ENCODE measurements at places on chromosomes 5 and 9.

- peak; percentile 23 for DNase-seq
These were observed 9.8 kb downstream of the RNF183 start for GRCh38 chr9:113293285-113293878.

GRCh38 chr5:167171056-167171455 lies 1120.4 kb upstream of the WWC1 start:
- no peak for DNase-seq

DNA sequence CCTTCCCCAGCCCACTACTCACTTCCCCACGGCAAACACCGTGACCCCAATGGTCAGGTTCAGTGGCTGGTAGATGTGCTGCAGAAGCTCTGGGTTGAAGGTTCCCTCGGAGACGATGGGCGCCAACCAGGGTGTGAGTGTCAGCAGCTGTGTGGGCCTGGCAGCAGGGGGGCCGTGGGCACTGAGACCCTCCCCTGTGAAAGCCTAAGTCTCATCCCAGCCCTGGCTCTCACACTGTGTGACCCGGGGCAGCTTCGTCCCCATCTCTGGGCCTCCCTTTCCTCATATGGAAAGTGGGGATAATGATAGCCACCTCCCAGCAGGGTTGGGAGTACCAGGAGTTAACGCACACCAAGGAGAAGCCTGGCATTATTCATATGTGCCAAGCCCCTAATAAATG lies 8.6 kb downstream of the GBGT1 start:
- no peak for DNase-seq

DNA sequence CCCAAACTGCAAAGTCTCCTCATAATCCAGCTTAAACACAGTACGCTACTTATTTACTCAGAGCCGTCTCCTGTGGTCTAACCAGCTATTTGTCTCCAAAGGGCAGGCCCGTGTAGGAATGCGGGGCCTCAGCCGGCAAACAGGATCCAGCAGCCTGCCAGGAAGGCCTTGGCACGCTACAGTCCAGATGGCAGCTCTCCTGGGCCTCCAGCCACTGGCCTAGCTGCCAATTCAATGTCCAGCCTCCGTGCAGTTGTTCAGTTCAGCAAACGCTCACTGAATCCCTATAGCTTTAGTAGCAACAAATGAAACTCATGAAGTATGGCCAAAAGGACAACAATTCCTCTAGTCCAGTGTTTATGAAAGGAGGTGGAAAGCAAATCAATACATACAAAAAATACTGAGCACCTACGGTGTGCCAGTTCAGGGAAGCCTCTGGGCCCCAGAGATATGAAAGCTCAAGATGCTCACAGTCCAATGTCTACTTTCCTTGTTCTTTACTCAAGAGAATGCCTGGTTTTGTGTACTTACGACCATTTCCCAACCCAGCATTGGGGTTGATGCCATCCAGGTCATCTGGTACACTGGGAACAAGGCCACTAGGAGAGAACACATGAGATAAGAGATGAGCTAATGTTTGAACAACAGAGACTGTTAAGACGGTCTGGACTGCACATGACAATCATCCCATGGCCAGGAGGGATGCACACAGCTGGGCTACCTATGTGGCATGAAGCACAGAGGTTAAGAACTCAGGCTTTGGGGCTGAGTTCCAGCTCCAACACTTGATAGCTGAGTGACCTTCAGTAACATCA lies 8.3 kb downstream of the CDK5RAP2 start:
- peak; percentile 22 for DNase-seq

GRCh38 chr9:18490641-18491370 lies 16.9 kb downstream of the ADAMTSL1 start:
- peak; percentile 94 for DNase-seq

DNA sequence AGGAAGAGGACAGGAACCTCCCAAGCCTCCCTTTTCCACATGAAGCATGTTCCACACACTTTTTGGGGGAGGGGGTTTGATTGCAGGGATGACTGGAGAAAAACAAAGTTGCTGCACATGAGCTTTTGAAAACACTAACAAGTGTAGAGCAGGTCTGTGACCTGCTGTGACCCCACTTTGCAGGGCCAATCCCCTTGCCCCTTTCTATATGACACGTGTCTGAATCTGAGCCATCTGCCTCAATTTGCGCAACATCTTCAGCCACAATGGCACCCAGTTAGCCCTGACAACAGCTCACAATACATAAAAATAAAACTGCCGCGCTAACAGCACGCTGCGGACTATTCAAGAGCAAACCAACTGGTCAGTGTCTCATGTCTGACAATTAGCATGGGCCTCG lies 227.8 kb upstream of the TBCA start:
- no peak for DNase-seq

DNA sequence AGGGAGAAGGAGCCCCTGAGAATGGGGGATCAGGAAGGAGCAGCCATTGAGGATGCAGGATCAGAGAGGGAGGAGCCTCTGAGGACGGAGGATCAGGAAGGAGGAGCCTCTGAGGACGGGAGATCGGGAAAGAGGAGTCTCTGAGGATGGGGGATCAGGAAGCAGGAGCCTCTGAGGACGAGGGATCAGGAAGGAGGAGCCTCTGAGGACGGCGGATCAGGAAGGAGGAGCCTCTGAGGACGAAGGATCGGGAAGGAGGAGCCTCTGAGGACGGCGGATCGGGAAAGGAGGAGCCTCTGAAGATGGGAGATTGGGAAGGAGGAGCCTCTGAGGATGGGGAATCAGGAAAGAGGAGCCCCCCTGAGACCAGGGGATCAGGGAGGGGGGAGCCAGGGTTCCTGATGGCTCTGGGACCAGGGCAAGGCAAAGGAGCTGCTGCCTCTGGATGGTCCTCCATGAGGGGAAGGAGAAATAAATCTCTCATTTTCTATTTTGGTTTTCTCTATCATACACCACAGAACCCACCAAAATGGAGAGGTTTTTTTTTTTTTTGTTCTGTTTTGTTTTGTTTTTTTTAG lies 22.6 kb upstream of the SARDH start:
- DNase-seq: no peak

DNA sequence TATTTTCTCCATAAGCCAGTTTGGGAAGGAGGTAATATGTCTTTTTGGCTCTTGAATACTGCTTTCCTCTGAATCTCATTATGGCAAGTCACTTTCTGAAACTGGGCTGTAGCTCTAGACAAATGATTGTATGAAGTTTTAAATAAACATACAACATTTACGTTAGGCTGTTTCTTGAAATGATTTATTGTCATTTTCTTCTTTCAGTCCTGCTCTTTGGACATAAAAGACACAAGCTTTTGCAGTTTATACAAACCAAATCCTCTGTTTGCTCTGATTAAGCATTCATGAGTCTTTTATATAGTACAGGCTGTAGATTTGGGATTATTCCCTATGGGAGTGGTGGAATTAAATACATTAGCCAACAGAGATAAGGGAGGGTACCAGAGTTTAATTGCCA lies 139.7 kb downstream of the CEP120 start:
- DNase-seq: peak; percentile 29

GRCh38 chr9:7849362-7849761 lies 49.8 kb upstream of the DMAC1 start:
- DNase-seq: no peak

- DNase-seq: no peak
These were observed 121.7 kb downstream of the NREP start for GRCh38 chr5:111635151-111635902.

DNA sequence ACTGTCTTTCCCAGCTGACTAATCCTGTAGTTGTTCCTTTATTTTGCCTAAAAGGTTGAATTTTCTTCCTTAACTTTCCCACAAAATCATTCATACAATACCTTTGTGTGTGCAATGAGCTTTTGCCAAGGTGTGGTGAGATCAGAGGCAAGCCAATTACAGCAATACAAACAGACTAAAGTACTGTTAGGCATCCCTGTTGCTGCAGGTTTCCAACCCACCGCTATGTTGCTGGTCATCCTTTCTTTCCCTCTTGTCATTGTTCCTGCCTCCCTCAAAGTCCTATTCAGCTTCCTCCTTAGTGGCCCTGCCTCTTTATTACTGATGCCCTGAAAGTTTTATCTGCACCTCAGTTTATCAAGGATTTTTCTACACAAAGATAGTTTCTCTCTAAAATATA lies 22.1 kb downstream of the ITGA2 start:
- DNase-seq: no peak

- no peak for DNase-seq
These were observed 43.9 kb downstream of the BOD1 start for GRCh38 chr5:173572431-173573125.

DNA sequence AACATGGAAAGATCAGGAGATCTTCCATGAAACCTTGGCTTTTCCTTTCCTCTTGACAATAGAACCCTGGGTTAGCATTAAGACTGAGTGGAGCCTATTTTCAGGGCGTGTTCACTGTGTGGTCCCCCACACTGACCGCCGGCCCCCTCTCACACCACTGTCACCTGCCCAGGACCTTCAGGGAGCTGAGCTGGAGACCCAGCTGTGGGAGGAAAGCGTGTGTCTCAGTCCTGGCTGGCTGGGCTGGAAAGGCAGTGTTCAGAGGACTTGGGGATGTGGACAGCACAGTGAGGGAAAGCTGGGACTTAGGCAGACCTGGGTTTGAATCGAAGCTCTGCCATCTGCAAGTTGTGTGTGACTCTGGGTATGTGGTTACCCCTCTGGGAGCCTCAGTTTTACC lies 268.1 kb downstream of the NSG2 start:
- DNase-seq: no peak
